ENCODE measurements at places on chromosomes 11 and 22.
A peak's percentile ranks its signal among the peaks of the same experiment; 100 is the strongest.

DNA sequence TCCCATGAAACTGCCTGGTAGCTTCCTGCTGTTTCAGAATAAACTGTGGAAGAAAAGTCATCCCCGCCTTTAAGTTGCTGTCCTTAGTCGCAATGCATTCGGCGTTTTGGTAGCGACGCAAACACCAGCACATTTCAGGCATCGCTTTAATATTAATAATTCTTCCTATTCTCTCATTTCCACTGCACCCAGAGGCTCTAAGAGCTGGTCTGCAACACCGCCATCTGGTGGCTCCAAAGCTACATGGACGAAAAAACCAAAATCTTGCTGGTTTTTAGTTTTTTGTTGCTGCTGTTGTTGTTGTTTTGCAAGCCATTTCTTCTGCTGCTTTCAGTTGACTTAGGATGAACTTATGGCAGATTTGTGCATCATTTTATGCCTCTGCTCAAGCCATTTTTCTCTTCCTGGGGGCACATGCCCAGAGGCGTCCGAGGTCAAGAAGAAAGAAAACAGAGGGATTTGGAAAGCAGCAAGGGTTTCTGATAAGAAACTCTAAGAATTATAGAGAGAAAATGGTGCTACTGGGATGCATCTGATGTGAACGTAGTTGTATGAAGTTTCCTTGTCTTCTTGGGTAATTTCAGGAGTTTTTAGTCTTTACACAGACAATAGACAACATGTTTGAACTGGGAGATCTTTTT lies 345.4 kb upstream of the KIRREL3 start:
- no peak overlapping the region for H3K27ac ChIP-seq
- no peak overlapping the region for H3K4me3 ChIP-seq
- no peaks in the 10 kb centered on the region for H3K27me3 ChIP-seq

DNA sequence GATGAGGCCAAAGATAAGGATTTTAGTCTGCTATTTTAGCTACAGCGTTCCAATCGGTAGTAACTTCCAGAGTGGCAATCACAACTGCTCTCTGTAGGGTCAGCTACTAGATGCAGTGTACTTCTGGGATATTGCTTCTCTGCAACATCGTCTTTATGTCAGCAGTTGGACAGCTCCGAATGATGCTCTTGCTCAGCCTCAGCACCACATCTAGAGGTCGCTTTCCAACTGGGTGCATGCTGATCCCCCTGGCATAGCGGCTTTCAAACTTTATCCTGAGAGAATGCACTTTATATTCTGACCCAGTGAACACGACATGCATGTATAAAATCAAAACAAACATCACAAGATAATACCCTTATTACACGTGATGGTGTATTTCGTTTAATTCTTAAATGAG lies 219.6 kb downstream of the C11orf87 start:
- no peaks in the 10 kb centered on the region for H3K36me3 ChIP-seq
- no peak overlapping the region for H3K4me3 ChIP-seq
- H3K4me1 ChIP-seq, result no peaks in the 10 kb centered on the region
- peak; percentile 6 for DNase-seq
- H3K27ac ChIP-seq, result no peak overlapping the region
- no peaks in the 10 kb centered on the region for H3K27me3 ChIP-seq

- H3K4me1 ChIP-seq, result peaks cover 9% of the 10 kb centered on the region
- H3K4me3 ChIP-seq, result no peak overlapping the region
- no peak overlapping the region for H3K27ac ChIP-seq
- no peaks in the 10 kb centered on the region for H3K36me3 ChIP-seq
- DNase-seq, result no peak
Measured at GRCh38 chr11:102017026-102017425, 30.2 kb upstream of the CFAP300 start.

GRCh38 chr11:10930972-10931760 lies 73.3 kb upstream of the ZBED5 start:
- DNase-seq, result peak; percentile 15
- H3K27me3 ChIP-seq, result peaks cover 86% of the 10 kb centered on the region
- H3K27ac ChIP-seq, result no peak overlapping the region
- H3K4me1 ChIP-seq, result peaks cover 17% of the 10 kb centered on the region
- no peaks in the 10 kb centered on the region for H3K36me3 ChIP-seq

DNA sequence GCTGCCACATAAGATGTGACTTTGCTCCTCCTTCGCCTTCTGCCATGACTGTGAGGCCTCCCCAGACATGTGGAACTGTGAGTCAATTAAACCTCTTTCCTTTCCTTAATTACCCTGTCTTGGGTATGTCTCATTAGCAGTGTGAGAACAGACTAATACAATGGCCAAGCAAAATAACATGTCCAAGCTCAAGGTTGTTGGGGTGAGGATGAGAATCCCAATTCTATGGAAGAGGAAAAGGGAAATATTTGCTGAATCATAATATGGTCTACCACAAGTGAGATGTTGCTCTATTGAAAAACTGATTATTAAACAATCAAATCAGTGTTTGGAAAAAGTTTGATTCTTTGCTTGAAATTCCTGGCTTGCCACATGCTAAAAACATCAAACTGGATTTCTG lies 48.7 kb upstream of the LRRC4C start:
- no peaks in the 10 kb centered on the region for H3K4me1 ChIP-seq
- DNase-seq, result no peak
- no peak overlapping the region for H3K4me3 ChIP-seq
- H3K27me3 ChIP-seq, result no peaks in the 10 kb centered on the region
- H3K36me3 ChIP-seq, result no peaks in the 10 kb centered on the region

- no peak overlapping the region for H3K4me3 ChIP-seq
- H3K4me1 ChIP-seq, result no peaks in the 10 kb centered on the region
- DNase-seq, result no peak
- no peaks in the 10 kb centered on the region for H3K27me3 ChIP-seq
Measured at GRCh38 chr11:10502770-10503169, 38.2 kb downstream of the RNF141 start.

DNA sequence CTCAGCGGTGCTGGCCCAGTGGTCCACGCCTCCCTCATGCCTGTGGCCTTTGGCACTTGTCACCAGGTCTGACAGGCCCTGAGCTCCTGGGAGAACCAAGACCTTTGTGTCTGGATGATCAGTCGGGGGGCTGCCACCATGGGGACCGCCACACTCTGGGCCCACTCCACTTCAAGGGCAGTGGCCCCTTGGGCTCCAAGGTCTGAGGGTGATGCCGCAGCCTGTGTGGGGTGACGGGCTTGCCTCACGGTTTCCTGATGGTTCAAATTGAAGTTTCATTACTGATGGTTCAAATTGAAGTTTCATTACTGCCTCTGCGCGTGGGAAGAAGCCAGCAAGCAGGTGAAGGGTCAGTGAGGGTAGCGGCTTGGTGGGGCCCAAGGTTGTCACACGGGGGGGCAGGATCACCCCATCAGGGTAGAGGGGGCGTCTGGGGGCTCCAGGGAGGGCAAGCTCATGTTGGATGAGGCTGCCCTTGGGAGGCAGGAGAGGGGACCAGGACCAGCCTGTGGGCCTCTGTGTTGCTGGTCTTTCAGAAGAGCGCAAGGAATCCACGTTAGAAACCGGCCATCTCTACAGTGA lies 27.5 kb downstream of the TRMU start:
- H3K27ac ChIP-seq, result no peak overlapping the region
- H3K4me1 ChIP-seq, result no peaks in the 10 kb centered on the region
- H3K4me3 ChIP-seq, result no peak overlapping the region
- H3K27me3 ChIP-seq, result no peaks in the 10 kb centered on the region

GRCh38 chr22:29203488-29204454 lies 1.9 kb upstream of the EMID1 start:
- peak overlapping the region; percentile 100 for H3K27ac ChIP-seq
- H3K36me3 ChIP-seq, result peaks cover 29% of the 10 kb centered on the region
- H3K4me1 ChIP-seq, result peaks cover 89% of the 10 kb centered on the region
- H3K27me3 ChIP-seq, result no peaks in the 10 kb centered on the region

DNA sequence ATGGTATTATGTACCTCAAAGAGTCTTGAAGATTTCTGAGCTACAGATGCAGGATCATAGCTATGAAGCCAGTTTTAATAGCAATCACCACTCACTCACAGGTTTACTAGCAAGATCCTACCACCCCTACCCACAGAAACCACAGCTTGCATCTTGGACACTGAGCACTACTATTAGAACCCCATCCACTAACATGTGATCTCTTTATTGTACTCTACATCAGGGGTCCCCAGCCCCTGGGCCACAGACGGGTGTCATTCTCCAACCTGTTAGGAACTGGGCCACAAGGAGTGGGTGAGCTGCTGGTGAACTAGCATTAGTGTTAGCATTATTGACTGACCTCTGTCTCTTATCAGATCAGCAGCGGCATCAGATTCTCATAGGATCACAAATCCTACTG lies 844.8 kb upstream of the CHORDC1 start:
- no peaks in the 10 kb centered on the region for H3K4me1 ChIP-seq
- no peaks in the 10 kb centered on the region for H3K36me3 ChIP-seq
- no peak for DNase-seq
- no peak overlapping the region for H3K27ac ChIP-seq

DNA sequence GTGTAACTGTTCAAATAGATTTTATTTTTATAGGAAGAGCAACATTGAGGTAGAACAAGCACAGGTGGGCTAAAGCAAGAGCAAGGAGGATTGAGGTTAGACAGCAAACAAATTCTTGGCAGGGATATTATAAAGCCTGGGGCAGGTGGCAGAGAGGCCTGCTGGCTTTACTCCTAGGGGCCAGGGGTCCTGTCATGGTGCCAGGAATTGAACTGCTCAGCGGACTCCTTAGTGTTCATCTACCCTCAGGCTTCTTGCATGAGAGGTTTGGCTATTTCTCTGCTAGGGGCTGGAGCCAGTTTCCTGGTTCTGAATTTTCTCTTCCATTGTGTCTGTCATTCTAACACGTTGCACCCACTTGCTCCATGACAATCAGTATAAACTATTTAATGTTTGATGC lies 217.2 kb upstream of the NCAM1 start:
- H3K4me3 ChIP-seq, result no peak overlapping the region
- peaks cover 4% of the 10 kb centered on the region for H3K4me1 ChIP-seq
- H3K36me3 ChIP-seq, result no peaks in the 10 kb centered on the region
- no peak for DNase-seq
- no peak overlapping the region for H3K27ac ChIP-seq
- H3K27me3 ChIP-seq, result no peaks in the 10 kb centered on the region

DNA sequence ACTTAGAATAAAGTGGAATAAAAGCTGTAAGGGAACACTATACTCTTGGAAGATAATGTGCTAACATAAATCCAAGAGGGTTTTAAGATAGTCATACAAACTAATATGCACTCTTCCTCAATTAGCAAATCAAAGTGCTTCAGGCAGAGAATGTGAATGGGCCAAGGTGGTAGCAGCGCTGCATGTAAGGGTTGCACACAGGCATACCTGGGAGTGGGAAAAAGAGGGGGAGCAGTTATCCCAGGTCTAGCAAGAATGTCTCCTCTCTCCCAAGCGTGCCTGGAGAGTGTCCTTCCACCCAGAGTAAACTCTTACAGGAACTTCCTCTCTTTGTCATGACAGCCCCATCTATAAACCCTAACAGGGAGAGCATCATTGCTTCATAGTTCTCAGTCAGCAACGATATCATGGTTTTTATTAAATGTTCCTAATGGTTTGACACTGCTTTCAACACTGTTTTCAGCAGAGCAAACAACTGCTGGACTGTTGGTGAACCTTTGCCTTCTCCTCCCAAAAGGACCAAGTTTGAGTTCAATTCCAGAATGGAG lies 61.6 kb downstream of the SYTL2 start:
- no peaks in the 10 kb centered on the region for H3K36me3 ChIP-seq
- H3K27ac ChIP-seq, result no peak overlapping the region
- peaks cover 78% of the 10 kb centered on the region for H3K27me3 ChIP-seq
- H3K4me3 ChIP-seq, result no peak overlapping the region
- peaks cover 20% of the 10 kb centered on the region for H3K4me1 ChIP-seq
- no peak for DNase-seq

- no peaks in the 10 kb centered on the region for H3K27me3 ChIP-seq
- H3K4me1 ChIP-seq, result no peaks in the 10 kb centered on the region
- DNase-seq, result no peak
- H3K36me3 ChIP-seq, result no peaks in the 10 kb centered on the region
- no peak overlapping the region for H3K4me3 ChIP-seq
- no peak overlapping the region for H3K27ac ChIP-seq
Measured at GRCh38 chr11:86865436-86865835, 65.1 kb downstream of the PRSS23 start.

GRCh38 chr11:29534836-29535235 lies 482.0 kb downstream of the KCNA4 start:
- H3K27ac ChIP-seq, result no peak overlapping the region
- no peak overlapping the region for H3K4me3 ChIP-seq
- DNase-seq, result no peak
- H3K27me3 ChIP-seq, result no peaks in the 10 kb centered on the region

- no peak overlapping the region for H3K27ac ChIP-seq
- no peak overlapping the region for H3K4me3 ChIP-seq
- peaks cover 76% of the 10 kb centered on the region for H3K36me3 ChIP-seq
- peaks cover 67% of the 10 kb centered on the region for H3K4me1 ChIP-seq
- DNase-seq, result peak; percentile 71
Measured at GRCh38 chr11:62560566-62561103, 13.1 kb downstream of the EEF1G start.

DNA sequence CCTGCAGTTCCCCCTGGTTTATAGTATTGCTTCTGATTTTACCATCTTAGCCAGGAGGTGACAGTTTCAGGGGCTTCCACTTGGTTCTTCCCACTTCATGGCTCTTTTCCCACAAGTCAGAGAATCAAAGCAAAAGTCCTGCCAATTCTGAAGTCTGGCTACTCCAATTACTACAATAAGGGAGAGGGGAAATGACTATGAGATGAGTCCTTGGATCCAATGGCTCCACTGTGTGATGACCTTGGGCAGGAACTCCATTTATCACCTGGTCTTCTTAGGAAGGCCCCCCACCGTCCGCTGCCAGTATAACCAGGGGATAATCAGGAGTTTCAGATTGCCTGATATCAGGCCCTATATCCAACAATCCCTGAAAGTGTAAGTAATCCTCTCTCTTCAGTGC lies 31.6 kb upstream of the CCND1 start:
- H3K27me3 ChIP-seq, result peaks cover 4% of the 10 kb centered on the region
- H3K36me3 ChIP-seq, result no peaks in the 10 kb centered on the region
- no peak for DNase-seq
- no peaks in the 10 kb centered on the region for H3K4me1 ChIP-seq

- DNase-seq, result no peak
- H3K27ac ChIP-seq, result no peak overlapping the region
- no peaks in the 10 kb centered on the region for H3K27me3 ChIP-seq
- no peak overlapping the region for H3K4me3 ChIP-seq
- no peaks in the 10 kb centered on the region for H3K36me3 ChIP-seq
Measured at GRCh38 chr11:105899772-105900171, 122.3 kb downstream of the MSANTD4 start.

GRCh38 chr11:92954003-92954402 lies 15.4 kb upstream of the MTNR1B start:
- DNase-seq, result no peak
- no peaks in the 10 kb centered on the region for H3K27me3 ChIP-seq
- no peak overlapping the region for H3K27ac ChIP-seq
- no peaks in the 10 kb centered on the region for H3K36me3 ChIP-seq

GRCh38 chr11:27540051-27540450 lies 33.5 kb upstream of the LIN7C start:
- H3K4me3 ChIP-seq, result no peak overlapping the region
- DNase-seq, result no peak
- no peaks in the 10 kb centered on the region for H3K27me3 ChIP-seq
- H3K27ac ChIP-seq, result no peak overlapping the region
- H3K4me1 ChIP-seq, result no peaks in the 10 kb centered on the region

- H3K27ac ChIP-seq, result no peak overlapping the region
- no peaks in the 10 kb centered on the region for H3K36me3 ChIP-seq
- no peak overlapping the region for H3K4me3 ChIP-seq
- H3K27me3 ChIP-seq, result peaks cover 8% of the 10 kb centered on the region
- no peaks in the 10 kb centered on the region for H3K4me1 ChIP-seq
Measured at GRCh38 chr11:119635776-119636175, 93.2 kb downstream of the NECTIN1 start.
